ENCODE measurements at places on chromosomes 13 and 19. TPM values are rescaled to one million over a fixed set of nuclear protein-coding genes. Genes with fewer than 3 reads are reported as not detected.

AMER2 gene
- not detected for total RNA-seq

ZNF441 gene
- total RNA-seq, result 5.4 TPM

OR10H1 gene
- not detected for total RNA-seq

FGF22 gene
- not detected for total RNA-seq

LILRB5 gene
- not detected for total RNA-seq

PAF1 gene
- 43.6 TPM for total RNA-seq

TFDP1 gene
- total RNA-seq, result 206 TPM

All from activated CD8-positive, alpha-beta memory T cell treated with anti-CD3 and anti-CD28 coated beads for 36 hours (primary cell).